Fibroblast of lung (primary cell): ENCODE measurements at places on chromosomes 7 and 10. TPM values are rescaled to one million over a fixed set of nuclear protein-coding genes. Genes with fewer than 3 reads are reported as not detected.

GRCh38 chr10:93999401-93999851, 5.7 kb downstream of the PLCE1 start:
- DNase-seq = peak; percentile 93

DNA sequence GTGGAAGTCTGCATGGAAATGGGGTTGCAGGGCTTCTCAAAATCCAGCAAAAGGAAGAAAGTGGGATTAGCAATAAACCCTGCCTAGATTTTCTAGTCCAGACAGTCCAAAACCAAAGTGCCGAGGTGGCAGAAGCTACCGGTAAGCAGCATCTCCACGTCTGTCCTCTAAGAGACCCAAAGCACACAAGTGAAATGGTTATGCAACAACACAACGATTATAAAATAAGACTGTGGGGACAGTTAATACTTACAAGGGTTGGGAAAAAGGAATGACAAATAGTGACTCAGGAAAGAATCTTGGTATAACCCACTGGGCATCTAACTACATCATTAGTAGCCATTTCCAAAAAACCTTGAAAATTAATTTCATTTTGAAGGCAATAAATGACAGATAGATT, 24.7 kb downstream of the CREB3L2 start:
- no peak for DNase-seq

DNA sequence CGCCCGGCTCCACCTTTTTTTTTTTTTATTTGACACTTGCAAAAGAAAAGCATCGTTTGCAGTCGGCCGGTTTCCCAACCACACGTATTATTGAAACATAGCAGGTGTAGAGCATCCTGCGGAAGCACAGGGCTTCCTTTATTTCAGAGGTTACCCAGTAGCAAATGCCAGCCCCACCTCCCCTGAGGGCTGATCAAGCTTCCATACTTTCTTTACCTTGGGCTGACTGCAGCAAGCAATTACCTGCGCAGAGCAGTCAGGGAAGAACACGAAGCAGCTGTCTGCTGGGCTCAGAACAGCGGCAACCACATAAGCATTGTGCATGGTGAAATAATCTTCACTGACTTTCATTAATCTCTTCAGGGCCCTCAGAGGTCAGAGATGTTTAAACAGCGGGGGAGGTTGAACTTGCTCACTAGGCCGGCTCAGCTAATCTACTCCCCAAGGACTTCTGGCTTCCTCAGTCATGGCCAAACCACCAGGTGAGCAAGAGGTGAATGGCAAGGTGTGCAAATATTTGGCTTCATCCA, 784.7 kb upstream of the AUTS2 start:
- no peak for DNase-seq

- no peak for DNase-seq
These were observed 558.5 kb upstream of the MGMT start for GRCh38 chr10:128908499-128908898.

- no peak for DNase-seq
These were observed 32.6 kb downstream of the VSTM4 start for GRCh38 chr10:49082766-49083165.

DNA sequence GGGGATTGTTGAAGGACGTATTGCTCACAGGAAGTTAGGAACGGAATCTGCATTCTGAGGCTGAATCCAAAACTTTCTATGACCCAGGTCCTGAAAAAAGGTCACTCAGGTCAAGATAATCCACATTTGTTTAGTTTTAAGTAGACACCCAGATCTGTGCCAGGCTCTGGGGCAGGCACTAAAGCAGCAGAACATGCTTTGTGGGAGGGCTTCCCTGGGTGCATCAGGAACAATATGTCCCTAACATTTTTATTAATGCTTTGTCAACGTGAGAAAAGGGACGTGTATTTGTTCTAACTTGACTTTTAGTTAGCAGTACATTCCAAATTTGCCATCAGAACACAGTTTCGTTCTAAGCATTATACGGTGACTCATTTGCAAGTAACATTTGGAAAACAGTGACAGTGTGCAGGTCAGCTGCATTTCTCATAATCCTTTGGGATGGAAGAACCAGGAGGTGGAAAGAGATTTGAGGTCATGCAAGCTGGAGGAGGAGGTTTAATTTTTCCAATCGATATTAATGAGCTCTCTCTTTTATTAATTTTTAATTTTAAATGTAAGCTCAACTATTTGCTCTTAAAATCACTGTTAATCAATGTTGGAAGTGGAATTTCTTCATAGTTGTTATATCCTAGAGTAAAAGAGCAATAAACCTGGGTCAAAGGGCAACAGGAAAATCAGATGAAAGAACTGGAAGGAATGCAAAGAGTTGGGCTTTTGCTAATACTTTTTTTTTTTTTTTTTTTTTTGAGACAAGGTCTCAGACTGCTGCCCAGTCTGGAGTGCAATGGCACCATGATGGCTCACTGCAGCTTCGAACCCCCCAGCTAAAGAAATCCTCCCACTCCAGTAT, 35.0 kb downstream of the TAS2R41 start:
- peak; percentile 12 for DNase-seq

- DNase-seq = no peak
These were observed 14.9 kb upstream of the EZH2 start for GRCh38 chr7:148898845-148899484.

GRCh38 chr7:124945680-124946079, 16.1 kb upstream of the POT1 start:
- DNase-seq = no peak

DNA sequence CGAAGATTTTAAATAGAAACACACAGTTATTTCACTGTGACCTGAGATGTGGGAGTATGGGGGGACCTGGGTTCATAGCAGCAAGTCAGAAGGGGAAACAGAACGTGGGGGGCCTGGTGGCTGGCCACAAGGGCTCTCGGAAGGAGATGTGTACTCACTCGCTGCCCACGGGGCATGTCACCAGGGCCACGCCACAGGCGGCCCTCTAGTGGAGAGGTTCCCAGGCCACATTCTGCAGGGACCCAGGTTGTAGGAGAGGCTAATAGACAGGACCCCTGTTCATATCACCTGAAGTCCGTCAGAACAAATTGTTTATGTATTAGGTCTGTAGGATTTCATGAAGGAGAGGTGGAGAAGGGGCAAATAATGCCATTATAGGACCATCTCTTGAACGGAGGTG, 25.1 kb upstream of the SVOPL start:
- no peak for DNase-seq

CC2D2B gene
- total RNA-seq = 0.26 and 0.33 TPM in 2 replicates
